HCT116 (cell line): ENCODE measurements at places on chromosomes 11 and 22.
A peak's percentile ranks its signal among the peaks of the same experiment; 100 is the strongest.

GRCh38 chr11:78691215-78691614 lies 116.6 kb upstream of the NARS2 start:
- DNase-seq: no peak

- no peak for DNase-seq
Observed at GRCh38 chr11:6062691-6063358, 32.3 kb upstream of the OR56A1 start.

DNA sequence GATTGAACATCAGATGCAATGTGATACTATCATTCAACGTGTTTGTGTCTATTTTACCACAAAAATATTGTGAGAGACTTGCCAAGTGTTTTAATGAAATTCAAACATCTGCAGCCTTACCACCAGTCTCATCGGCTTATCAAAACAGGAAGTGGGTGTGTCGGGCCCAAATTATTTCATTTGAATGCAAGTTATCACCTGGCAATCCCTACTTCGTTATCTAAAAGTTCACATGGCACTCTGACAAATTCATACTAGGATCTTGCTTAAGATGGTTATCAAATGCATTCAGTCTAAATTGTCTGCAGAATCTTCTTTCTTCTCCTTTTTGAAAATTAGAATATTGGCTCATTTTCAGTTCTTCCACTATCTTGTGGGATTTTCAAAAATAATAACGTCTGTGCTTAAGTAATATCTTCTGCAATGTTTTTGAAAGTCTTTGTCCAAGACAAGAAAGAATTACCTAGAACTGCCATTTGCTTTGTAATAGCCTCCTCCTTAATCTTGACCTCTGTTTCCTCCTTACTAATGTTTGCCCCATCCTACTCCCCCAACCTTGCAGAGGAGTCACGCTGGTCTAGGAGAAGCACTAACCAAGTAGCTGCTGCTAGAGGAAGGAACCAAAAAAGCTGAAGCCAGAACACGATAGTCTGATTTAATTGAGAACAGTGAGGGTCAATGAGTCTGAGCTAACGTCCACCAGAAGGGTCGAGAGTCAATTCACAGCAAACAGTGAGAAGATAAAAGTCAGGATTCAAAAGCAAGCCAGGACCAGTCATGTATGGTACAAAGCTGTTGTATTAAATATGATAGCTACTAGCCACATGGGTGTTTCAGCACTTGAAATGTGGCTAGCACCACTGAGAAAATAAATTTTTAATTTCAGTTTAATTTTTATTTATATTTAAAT lies 10.2 kb upstream of the BIRC3 start:
- no peak for DNase-seq

DNA sequence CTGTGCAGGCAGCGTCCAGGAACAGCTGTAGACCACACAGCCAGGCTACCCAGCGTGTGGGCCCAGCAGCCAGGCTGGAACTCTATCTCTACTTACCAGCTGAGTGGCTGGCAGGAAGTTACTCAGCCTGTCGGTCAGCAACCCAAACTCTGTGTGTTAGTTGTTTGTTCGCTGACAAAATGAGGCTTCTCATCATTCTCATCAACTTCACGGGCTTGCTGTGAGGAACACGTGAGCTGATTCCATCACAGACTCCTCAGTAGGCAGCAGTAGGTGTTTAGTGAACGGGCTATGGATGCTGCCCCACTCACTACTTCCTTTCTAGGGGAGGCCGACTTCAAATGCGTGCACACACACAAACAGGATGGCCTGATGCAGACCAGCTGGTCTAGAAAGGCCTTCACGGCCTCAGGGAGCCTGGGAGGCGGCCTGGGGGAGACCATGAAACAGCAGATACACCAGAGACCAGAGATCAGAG lies 830 bp upstream of the SPDYC start:
- no peak for DNase-seq

DNA sequence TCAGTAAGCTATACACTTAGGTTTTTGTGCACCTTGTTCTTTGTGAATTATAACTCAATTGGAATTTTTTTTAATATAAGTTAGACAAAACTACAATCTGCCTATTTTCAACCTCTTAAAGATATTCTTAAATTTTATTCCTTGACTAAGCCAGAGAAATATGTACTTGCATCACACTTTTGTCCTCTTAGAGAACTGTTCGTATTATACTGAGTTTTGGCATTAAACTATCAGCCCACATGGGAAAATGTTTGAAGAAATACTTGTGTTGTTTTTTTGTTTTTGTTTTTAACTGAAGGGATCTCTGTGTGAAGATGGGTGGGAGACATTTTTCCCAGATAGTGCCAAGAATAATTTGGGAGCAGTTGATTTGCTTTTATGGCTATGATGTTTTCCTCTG lies 25.3 kb downstream of the CEP295 start:
- DNase-seq: no peak

DNA sequence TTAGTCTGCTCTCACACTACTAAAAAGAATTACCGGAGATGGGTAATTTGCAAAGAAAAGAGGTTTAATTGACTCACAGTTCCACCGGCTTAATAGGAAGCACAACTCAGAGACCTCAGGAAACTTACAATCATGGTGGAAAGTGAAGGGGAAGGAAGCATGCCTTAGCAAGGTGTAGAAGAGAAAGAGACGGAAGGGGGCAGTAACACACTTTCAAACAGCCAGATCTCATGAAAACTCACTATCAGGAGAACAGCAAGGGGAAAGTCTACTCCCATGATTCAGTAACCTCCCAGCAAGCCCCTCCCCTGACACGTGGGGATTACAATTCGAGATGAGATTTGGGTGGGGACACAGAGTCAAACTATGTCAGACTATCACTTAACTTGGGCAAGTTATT lies 236.6 kb upstream of the ANO3 start:
- DNase-seq: no peak

DNA sequence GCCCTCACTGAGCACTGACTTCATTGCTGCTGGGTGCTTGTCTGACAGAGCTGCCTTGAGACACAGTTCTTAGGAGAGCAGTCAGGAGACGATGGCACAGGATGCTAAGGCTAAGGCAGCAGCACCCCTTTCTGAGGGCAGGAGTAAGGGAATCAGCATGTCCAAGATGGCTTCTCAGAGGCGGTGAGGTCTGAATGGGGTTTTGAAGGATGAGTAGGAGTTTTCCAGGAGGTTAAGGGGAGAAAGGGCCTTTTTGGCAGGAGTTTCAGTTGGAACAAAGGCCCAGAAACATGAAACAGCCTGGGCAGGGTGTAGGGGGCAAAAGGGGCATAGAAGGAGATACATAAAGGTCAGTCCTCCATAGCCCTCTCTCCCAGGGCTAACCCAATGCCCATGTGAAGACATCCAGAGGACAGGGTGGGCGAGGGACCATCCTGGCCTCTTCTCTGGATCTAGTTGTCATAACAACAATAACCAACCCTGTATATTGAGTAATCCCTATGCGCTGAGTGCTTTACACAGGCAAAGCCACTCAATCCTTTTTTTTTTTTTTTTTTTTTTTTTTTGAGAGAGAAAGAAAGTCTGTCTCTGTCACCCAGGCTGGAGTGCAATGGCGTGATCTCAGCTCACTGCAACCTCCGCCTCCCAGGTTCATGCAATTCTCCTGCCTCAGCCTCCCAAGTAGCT lies 19.0 kb downstream of the CYTH4 start:
- DNase-seq: no peak

DNA sequence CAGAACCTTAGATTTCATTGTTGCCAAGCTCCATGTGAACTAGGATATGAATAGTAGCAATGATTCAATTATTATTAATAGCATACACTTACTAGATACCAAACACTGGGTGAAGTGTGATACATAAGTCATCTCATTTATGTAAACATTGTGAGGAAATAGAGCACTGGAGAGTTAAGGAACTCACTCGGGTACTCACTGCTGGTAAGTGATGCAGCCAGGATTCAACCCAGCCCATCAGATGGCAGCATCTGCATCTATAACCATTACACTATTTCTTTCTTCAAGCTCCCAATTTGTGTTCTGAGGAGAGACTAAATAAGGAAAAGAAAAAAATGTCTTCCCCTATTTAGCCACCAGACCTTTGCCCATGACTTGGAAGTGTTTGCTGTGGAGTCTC lies 10.2 kb upstream of the ALG8 start:
- DNase-seq: no peak

DNA sequence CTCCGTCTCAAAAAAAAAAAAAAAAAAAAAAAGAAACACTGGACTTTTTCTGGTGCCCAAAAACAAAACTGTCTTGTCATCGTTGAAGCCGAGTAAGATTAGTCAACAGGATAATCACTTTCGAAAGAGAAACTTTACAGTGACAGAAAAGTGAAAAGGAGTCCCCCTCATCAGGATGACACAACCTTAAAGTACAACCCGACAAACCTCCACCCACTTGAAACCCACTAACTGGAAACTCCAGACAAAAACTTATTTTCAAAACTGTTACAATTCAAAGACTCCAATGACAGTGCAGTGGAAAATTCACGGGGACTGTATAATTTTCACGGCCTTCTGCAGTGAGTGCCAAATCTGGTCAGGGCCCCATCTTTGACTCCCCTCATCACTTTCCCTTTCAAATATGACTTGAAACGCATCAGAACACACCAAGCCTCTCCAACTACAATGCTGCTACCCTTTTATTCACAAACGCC lies 1.3 kb downstream of the DENND5A start:
- no peak for DNase-seq

DNA sequence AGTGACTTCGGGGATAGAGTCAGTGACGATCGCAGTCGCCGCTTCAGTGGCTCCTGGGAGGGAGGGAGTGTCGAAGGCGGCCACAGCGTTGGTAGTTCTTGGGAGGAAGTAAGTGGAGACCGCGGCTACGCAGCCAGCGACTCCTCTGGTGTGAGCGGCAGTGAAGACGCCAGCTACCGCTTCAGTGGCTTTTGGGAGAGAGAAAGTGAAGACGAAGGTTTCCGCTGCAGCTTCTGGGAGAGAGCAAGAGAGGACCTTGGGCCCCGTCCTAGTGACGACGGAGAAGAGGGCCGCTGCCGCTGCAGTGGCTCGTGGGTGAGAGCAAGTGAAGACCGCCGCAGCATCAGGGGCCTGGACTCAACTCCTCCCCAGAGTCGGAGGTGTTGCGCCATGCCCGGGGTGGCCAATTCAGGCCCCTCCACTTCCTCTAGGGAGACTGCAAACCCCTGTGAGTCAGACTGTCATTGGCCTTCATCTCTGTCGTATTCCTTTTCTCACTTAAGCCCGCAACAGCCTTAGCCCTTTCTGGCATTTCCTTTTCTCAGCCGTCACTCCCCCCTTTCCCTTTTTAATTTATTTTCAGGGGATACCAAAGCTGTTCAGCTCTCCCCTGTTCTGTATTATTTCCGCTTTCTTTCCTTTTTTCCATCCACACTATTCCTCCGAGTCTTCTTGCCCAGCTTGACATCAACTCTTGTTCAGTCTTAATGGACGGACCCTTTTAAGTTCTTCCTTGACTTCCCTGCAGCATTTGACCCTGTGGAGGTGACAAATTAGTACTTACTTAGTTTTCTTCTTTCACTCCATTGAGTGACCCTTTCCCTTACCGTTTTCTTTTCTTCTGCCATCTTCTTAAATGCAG lies 1.0 kb downstream of the ANKRD42 start:
- no peak for DNase-seq

GRCh38 chr11:68127714-68128681 lies 6.8 kb upstream of the CHKA start:
- DNase-seq: peak; percentile 22

DNA sequence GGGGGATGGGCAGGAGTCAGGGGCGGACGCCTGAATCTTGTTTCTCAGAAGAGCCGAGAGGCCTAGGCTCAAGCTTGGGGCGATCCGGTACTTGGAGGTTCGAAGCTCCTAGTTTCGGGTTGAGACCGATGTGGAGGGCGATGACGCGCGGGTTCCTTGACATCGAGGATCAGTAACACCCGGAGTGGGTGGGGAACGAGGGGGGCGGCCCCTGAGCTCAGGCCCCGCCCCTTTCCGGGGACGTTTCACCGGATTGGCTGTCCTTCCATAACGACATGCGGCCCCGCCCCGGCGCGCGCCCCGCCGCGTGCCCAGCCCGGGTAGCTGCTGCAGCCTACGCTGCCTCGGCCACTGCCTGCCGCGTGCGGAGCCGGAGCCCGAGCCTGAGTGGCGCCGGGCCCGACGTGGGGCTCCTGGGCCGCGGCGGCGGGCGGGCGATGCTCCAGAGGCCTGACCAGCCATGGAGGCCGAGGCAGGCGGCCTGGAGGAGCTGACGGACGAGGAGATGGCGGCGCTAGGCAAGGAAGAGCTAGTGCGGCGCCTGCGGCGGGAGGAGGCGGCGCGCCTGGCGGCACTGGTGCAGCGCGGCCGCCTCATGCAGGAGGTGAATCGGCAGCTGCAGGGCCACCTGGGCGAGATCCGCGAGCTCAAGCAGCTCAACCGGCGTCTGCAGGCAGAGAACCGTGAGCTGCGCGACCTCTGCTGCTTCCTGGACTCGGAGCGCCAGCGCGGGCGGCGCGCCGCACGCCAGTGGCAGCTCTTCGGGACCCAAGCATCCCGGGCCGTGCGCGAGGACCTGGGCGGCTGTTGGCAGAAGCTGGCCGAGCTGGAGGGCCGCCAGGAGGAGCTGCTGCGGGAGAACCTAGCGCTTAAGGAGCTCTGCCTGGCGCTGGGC lies at the start of gene CCDC85B:
CCDC85B (plus strand) TSS at position 350 of the 895 bp plus-strand sequence; CDS start at position 461, 111 bp downstream.
- DNase-seq: peak; percentile 84

- no peak for DNase-seq
Observed at GRCh38 chr11:60971520-60971919, at the start of gene CD6. CD6 (plus strand) TSS chr11:60971680; CDS start chr11:60971866, 186 bp downstream.
